ENCODE measurements at places on chromosomes 5 and 9. TPM values are rescaled to one million over a fixed set of nuclear protein-coding genes. Genes with fewer than 3 reads are reported as not detected.

GGTA1 gene
- not detected for total RNA-seq

PCA3 gene
- total RNA-seq = not detected

IFNA14 gene
- not detected for total RNA-seq

C5 gene
- total RNA-seq = 2.4 TPM

PCDHB11 gene
- total RNA-seq = 0.38 TPM

CCL21 gene
- total RNA-seq = not detected

FCHO2 gene
- 18.6 TPM for total RNA-seq

OR13C3 gene
- total RNA-seq = not detected

DNA sequence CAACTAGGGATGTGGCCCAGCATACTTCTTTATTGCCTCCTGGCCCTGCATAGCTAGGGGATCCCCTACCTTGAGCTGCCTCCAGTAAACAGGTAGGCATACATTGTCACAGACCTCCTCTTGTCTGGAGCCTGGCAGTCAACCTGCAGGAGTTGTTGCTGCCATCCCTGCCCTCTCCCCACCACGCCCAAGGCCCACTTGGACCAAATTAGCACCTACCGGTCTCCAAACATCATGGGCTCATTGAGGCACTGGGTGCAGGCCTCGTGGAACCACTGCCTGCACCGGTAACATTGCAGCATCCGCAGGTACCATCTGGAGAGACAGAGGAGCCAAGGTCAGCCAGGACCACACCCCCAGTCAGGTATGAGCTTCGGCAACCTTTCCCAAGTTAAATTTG is 10.3 kb downstream of the PHF19 start:
- H3K4me3 ChIP-seq = no peak overlapping the region
- no peaks in the 10 kb centered on the region for H3K27me3 ChIP-seq
- no peak for DNase-seq

- H3K27ac ChIP-seq = no peak overlapping the region
- H3K36me3 ChIP-seq = no peaks in the 10 kb centered on the region
- no peak overlapping the region for H3K4me3 ChIP-seq
- H3K27me3 ChIP-seq = no peaks in the 10 kb centered on the region
Measured at GRCh38 chr9:93052791-93053540, 5.5 kb upstream of the SUSD3 start.

- DNase-seq = no peak
- peaks cover 46% of the 10 kb centered on the region for H3K27me3 ChIP-seq
- no peak overlapping the region for H3K4me3 ChIP-seq
- no peaks in the 10 kb centered on the region for H3K4me1 ChIP-seq
Measured at GRCh38 chr9:37676411-37676830, 25.7 kb downstream of the FRMPD1 start.

DNA sequence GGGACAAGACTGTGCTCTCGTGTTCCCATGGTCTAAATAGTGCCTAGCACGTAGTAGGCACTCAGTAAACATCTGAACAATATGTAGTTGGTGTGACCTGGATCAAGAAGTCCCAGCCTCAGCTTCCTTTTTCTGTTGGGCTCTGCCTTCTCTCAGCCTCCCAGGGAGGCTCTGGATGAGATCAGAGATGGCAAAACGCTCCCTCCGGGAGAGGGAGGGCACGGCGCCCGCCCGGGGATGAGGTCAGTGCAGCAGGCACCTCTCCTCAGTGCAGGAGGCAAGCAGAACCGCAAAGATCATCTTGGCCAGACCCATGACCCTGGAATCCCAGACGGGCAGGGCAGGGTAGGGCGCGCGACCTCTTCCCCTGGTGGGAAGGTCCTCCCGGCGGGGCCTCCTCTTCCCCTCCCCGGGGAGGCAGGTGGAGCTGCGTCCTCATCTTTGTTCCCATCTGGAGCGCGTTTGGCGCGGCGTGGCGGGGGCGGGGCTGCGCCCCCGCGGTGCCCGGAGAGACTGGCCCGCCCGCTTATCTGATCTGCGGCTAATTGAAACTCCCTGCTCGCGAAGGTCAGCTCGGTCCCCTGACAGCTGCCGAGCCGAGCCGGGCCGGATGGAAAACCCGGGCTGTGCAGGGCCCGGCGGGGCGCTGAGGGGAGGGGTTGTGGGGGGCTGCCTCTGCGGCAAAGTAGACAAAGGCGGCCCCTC is 60.9 kb downstream of the CXXC5 start:
- H3K4me3 ChIP-seq = peak overlapping the region; percentile 49
- no peaks in the 10 kb centered on the region for H3K36me3 ChIP-seq
- H3K4me1 ChIP-seq = peaks cover 4% of the 10 kb centered on the region
- peak; percentile 93 for DNase-seq
- H3K27me3 ChIP-seq = no peaks in the 10 kb centered on the region

- no peak overlapping the region for H3K27ac ChIP-seq
- no peak overlapping the region for H3K4me3 ChIP-seq
- no peaks in the 10 kb centered on the region for H3K36me3 ChIP-seq
- peaks cover 12% of the 10 kb centered on the region for H3K27me3 ChIP-seq
Measured at GRCh38 chr5:61588216-61588615, 256.2 kb downstream of the ZSWIM6 start.

- peaks cover 25% of the 10 kb centered on the region for H3K4me1 ChIP-seq
- H3K4me3 ChIP-seq = 0 out of 2 replicates have a peak overlapping the region, but pooled peaks have one; percentile 12
- 0 out of 2 replicates have a peak, but pooled peaks cover 6% of the 10 kb centered on the region for H3K36me3 ChIP-seq
- no peaks in the 10 kb centered on the region for H3K27me3 ChIP-seq
- peak overlapping the region; percentile 68 for H3K27ac ChIP-seq
- DNase-seq = peak; percentile 92
Measured at GRCh38 chr5:34789021-34789531, 49.9 kb upstream of the TTC23L start.

GRCh38 chr5:77995793-77996409 is 219.8 kb upstream of the TBCA start:
- H3K27ac ChIP-seq = no peak overlapping the region
- no peaks in the 10 kb centered on the region for H3K4me1 ChIP-seq
- no peak for DNase-seq
- no peaks in the 10 kb centered on the region for H3K27me3 ChIP-seq
- no peaks in the 10 kb centered on the region for H3K36me3 ChIP-seq

GRCh38 chr9:125663127-125663526 is 43.9 kb downstream of the MAPKAP1 start:
- H3K4me3 ChIP-seq = no peak overlapping the region
- peaks cover 29% of the 10 kb centered on the region for H3K4me1 ChIP-seq
- no peak overlapping the region for H3K27ac ChIP-seq

- no peaks in the 10 kb centered on the region for H3K36me3 ChIP-seq
- H3K27me3 ChIP-seq = no peaks in the 10 kb centered on the region
- DNase-seq = peak; percentile 98
Measured at GRCh38 chr9:99445371-99445891, 223.3 kb downstream of the SEC61B start.

- H3K27me3 ChIP-seq = no peaks in the 10 kb centered on the region
- peaks cover under 1% of the 10 kb centered on the region for H3K4me1 ChIP-seq
- no peaks in the 10 kb centered on the region for H3K36me3 ChIP-seq
- DNase-seq = peak; percentile 38
Measured at GRCh38 chr5:86613455-86613854, 4.3 kb upstream of the COX7C start.

DNA sequence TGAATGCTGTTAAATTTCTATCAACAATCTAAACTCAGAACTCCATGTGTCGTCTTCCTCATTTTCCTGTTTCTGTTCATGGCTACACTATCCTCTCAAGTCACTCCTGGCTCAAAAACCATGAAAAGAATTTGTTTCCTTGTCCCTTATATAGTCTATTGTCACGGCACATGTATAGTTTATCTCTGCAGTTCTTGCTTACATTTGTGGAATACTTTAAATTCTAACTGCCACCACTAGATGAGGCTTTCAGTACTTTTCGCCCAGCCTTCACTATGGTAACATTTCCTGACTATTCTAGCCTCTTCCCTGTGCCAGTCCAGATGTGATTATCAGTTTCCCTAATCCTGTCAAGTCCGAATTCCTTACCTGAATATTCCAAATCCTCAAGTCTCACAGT is 34.6 kb downstream of the PKD2L2 start:
- H3K4me1 ChIP-seq = no peaks in the 10 kb centered on the region
- no peak overlapping the region for H3K27ac ChIP-seq
- no peak overlapping the region for H3K4me3 ChIP-seq
- no peaks in the 10 kb centered on the region for H3K27me3 ChIP-seq
- no peaks in the 10 kb centered on the region for H3K36me3 ChIP-seq
- DNase-seq = no peak

GRCh38 chr9:98007251-98007928 is 24.2 kb downstream of the ANP32B start:
- no peak overlapping the region for H3K4me3 ChIP-seq
- peaks cover 15% of the 10 kb centered on the region for H3K4me1 ChIP-seq
- peaks cover 80% of the 10 kb centered on the region for H3K36me3 ChIP-seq
- no peaks in the 10 kb centered on the region for H3K27me3 ChIP-seq
- no peak overlapping the region for H3K27ac ChIP-seq
- DNase-seq = peak; percentile 25

DNA sequence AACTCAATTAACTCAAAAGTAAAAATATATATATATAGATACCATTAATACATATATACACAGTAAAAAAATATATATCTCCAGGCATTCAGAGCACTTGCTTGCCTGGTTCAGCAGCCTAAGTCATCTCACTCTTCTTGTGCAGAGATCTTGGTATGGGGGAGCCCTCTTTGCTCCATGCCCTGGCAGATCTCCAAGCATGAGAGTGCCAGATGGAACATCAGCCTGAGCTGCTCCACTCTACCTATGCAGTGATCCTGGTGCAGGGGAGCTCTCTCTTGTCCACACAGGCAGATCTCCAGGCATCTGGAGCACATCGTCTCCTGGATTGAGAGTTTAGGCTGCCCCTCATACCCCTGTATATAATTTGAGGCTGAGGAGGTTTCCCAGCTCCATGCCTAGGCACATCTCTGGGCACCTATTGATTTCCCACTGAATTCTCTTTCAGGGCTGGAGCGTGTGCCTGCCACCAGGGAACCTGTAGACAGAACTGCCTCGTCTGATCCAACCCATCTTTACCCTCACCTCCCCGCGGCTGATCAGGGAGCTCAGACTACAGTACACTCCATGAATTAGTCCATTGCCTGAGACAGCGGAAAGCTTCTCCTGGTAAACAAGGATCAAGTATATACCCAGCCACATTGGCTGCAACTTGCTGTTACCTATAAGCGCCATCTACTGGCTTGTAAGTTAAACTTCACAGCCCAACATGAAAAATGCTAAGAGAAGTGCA is 342.4 kb upstream of the GRIA1 start:
- no peaks in the 10 kb centered on the region for H3K4me1 ChIP-seq
- no peaks in the 10 kb centered on the region for H3K36me3 ChIP-seq
- peaks cover 19% of the 10 kb centered on the region for H3K27me3 ChIP-seq
- H3K4me3 ChIP-seq = no peak overlapping the region
- H3K27ac ChIP-seq = no peak overlapping the region

- H3K27me3 ChIP-seq = no peaks in the 10 kb centered on the region
- no peak overlapping the region for H3K4me3 ChIP-seq
- no peak for DNase-seq
- no peaks in the 10 kb centered on the region for H3K4me1 ChIP-seq
- H3K27ac ChIP-seq = no peak overlapping the region
Measured at GRCh38 chr9:102362470-102363132, 624.2 kb upstream of the GRIN3A start.

DNA sequence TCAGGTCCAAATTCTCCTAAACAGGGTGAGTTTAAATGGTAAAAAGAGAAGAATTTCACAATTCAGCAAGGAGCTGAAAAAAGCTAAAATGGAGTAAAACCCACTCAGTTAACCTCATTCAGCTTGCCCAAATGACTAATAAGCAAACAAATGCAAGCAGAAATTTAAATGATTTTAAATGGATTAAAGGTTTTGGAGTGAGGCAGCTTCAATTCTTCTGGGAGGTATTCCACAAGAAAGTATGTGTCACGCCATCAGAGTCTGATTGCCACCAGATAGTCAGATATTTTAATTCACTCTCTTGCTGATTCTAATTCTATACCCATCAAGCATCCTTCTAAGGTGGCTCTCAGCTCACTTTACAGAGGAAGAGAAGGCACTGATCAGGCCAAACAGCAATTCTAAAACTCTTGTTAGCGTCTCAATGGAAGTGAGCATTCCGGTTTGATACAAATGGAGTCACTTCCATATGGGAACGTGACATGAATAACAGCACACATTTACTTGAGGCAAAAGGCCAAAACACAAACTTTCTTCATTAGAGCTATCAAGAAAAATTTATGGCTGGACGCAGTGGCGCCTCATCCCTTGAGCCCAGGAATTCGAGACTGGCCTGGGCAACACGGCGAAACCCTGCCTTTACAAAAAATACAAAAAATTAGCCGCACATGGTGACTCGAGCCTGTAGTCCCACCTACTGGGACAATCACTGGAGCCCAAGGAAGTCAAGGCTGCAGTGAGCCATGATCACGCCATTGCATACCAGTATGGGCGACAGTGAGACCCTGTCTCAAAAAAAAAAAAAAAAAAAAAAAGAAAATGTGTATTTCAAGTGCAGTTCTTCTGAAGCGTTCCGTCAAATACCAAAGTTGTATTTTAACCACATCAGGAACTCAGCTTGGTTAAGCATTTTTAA is 2.0 kb downstream of the CLK4 start:
- DNase-seq = peak; percentile 73
- H3K4me1 ChIP-seq = peaks cover 24% of the 10 kb centered on the region
- peaks cover 32% of the 10 kb centered on the region for H3K36me3 ChIP-seq
- H3K4me3 ChIP-seq = peak overlapping the region; percentile 98

- H3K4me1 ChIP-seq = no peaks in the 10 kb centered on the region
- no peak overlapping the region for H3K4me3 ChIP-seq
- no peak for DNase-seq
- no peaks in the 10 kb centered on the region for H3K36me3 ChIP-seq
- H3K27ac ChIP-seq = no peak overlapping the region
- peaks cover 25% of the 10 kb centered on the region for H3K27me3 ChIP-seq
Measured at GRCh38 chr9:93929231-93929630, 25.9 kb downstream of the BARX1 start.

GRCh38 chr9:116175614-116176013 is 22.0 kb downstream of the PAPPA start:
- no peak overlapping the region for H3K27ac ChIP-seq
- H3K4me3 ChIP-seq = no peak overlapping the region
- H3K27me3 ChIP-seq = no peaks in the 10 kb centered on the region
- H3K4me1 ChIP-seq = no peaks in the 10 kb centered on the region
- peak; percentile 41 for DNase-seq

- H3K4me3 ChIP-seq = no peak overlapping the region
- H3K27ac ChIP-seq = no peak overlapping the region
- no peaks in the 10 kb centered on the region for H3K27me3 ChIP-seq
Measured at GRCh38 chr5:116374434-116374852, 200.2 kb downstream of the SEMA6A start.

- peak overlapping the region; percentile 73 for H3K4me3 ChIP-seq
- peaks cover 10% of the 10 kb centered on the region for H3K27me3 ChIP-seq
- H3K4me1 ChIP-seq = peaks cover 3% of the 10 kb centered on the region
- no peak overlapping the region for H3K27ac ChIP-seq
- peak; percentile 17 for DNase-seq
Measured at GRCh38 chr9:121599872-121600585, 51.4 kb upstream of the DAB2IP start.

DNA sequence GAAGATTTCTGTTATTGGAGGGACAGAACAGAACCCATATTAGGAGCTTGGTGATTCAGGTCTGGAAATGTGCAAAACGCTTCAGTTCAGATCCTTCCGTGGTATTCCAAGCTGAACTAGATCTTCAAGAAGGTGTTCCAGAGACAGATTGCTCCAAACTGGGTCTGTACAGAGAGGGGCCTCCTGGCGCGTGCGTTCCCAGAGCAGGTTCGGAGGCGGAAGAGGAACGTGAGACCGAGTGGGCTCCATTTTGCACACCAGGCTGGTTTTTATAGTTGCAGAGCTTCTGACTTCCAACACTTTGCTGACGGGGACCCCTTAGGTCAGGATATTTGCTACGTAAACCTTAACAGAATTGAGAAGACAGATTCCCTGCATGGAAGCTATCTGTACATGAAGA is 16.7 kb upstream of the RPL26L1 start:
- no peaks in the 10 kb centered on the region for H3K36me3 ChIP-seq
- peaks cover 31% of the 10 kb centered on the region for H3K4me1 ChIP-seq
- no peak for DNase-seq
- H3K27me3 ChIP-seq = no peaks in the 10 kb centered on the region
- H3K27ac ChIP-seq = peak overlapping the region; percentile 95
- no peak overlapping the region for H3K4me3 ChIP-seq
